Stimulated activated CD4-positive, alpha-beta T cell treated with anti-CD3 and anti-CD28 coated beads, TNF-alpha, amount 100 ng/mL, for 1 hour (primary cell): ENCODE measurements at places on chromosomes 7 and 10.

DNA sequence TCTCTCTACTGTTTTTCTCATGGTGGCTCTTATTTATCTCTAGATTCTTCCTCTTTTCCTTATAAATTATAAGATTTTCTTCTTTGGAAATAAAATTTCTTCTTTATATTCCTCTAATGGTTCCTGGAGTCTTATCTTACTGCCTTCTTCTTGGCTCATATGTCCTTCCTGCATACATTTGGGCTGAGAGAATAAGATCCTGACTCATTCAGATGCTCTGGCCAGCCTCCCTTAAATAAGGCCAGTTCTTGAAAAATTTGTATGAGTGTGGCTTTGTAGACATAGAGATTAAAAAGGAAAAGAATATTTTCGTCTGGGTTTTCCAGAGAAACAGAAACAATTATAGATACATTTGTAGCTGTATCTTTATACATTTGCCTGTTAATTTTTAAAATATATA, 411.3 kb downstream of the KIF20B start:
- DNase-seq: no peak

- DNase-seq: no peak
Observed at GRCh38 chr7:36006636-36007229, 146.3 kb upstream of the EEPD1 start.

DNA sequence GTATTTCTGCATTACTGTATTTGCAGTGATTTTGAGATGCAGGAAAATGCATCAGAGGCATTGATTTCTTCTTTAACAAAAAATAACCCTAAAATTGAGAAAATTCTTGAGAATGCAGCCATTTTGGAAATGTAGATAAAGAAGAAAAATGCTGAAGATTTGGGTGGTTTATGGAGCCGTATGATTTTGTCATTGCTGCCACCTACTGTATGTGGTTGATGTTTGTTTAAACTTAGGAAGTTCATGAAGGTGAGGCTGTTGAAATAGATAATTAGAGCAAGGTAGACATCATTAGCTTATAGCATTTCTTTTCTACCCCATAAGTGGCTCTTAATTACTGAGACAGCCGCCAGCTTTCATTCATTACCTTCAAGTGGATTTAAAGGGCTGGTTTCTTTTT, 92.1 kb upstream of the SAMD8 start:
- DNase-seq: no peak

- DNase-seq: no peak
Observed at GRCh38 chr10:19930936-19931893, 115.0 kb downstream of the PLXDC2 start.

DNA sequence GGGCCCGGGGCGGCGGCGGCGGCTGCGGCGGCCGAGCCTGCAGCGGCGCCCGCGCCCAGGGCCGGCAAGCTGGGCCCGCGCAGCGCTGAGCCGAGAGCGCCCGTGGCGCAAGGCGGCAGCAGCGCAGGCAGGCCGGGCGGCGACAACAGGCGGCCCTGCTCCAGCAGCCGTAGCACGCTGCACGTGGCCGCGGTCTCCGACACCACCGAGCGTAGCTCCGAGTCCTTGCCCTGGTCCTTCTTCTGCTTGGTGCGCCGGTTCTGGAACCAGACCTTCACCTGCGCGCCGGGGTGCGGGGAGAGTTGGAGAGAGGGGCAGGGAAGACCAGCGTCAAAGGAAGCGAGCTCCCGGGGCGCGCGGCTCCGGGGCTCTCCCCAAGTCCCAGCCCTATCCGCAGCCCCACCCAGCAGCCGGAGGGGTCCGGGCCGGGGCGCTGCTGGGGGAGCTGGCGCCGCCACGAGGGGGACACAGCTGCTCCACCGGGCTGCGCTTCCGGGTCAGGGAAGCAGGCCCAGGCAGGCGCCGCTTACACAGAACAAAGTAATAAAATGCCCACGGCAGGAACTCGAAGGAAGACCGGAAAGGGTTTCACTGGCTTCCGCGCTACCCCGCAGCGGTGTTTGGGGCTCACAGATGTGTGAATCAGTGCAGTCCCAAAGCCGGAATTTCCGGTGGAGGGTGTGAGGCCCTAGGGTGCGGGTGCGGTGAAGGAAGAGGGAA, 3.6 kb downstream of the VAX1 start:
- DNase-seq: no peak
